ENCODE measurements at places on chromosomes 13 and 19.
A peak's percentile ranks its signal among the peaks of the same experiment; 100 is the strongest.

DNA sequence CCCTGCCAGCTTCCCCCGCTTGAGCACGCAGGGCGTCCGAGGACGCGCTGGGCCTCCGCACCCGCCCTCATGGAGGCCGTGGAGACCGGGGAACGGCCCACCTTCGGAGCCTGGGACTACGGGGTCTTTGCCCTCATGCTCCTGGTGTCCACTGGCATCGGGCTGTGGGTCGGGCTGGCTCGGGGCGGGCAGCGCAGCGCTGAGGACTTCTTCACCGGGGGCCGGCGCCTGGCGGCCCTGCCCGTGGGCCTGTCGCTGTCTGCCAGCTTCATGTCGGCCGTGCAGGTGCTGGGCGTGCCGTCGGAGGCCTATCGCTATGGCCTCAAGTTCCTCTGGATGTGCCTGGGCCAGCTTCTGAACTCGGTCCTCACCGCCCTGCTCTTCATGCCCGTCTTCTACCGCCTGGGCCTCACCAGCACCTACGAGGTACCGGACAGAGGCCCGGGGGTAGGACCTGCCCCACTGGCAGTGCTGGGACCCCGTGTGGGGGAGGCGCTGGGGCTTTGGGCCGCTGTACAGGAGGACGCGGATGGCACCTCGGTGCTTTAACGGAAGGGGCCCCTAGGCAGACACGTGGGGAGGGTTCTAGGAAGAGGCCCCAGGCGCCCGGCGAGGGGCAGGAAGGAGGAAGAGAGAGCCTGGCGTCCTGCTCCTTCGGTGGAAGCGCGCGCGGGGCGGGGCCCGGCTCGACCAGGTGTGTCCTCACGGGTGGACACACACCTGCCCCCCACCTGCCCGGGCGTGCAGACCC is 681 bp downstream of the SLC5A5 start:
- H3K27me3 ChIP-seq = no peaks in the 10 kb centered on the region
- peak overlapping the region; percentile 92 for H3K4me3 ChIP-seq
- H3K4me1 ChIP-seq = peaks cover 5% of the 10 kb centered on the region
- no peak for DNase-seq
- H3K27ac ChIP-seq = peak overlapping the region; percentile 4

DNA sequence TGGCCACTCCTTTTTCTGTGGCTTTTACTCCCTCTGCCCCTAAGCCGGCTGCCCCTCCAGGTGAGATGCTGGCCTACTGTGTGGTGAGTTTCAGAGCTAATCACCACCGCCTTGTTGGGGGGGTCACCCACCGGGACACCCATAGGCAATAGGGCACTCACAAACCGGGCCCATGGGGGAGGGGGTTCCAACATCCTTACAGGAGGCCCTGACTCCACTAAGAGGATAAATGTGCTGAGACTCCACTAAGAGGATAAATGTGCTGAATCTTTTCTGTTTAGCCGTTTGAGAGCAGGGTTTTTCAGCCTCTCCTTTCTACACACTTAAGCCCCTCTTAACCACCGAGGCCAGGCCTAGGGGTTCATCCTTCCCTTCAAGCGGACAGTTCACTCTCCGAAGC is 73.7 kb downstream of the SLC15A1 start:
- peaks cover 21% of the 10 kb centered on the region for H3K27me3 ChIP-seq
- DNase-seq = no peak
- H3K27ac ChIP-seq = no peak overlapping the region
- H3K4me1 ChIP-seq = no peaks in the 10 kb centered on the region

- H3K36me3 ChIP-seq = peaks cover 7% of the 10 kb centered on the region
- peaks cover 34% of the 10 kb centered on the region for H3K27me3 ChIP-seq
- no peak overlapping the region for H3K27ac ChIP-seq
- H3K4me3 ChIP-seq = no peak overlapping the region
- H3K4me1 ChIP-seq = no peaks in the 10 kb centered on the region
- DNase-seq = no peak
These were observed 45.6 kb downstream of the LHFPL6 start for GRCh38 chr13:39557285-39557955.

DNA sequence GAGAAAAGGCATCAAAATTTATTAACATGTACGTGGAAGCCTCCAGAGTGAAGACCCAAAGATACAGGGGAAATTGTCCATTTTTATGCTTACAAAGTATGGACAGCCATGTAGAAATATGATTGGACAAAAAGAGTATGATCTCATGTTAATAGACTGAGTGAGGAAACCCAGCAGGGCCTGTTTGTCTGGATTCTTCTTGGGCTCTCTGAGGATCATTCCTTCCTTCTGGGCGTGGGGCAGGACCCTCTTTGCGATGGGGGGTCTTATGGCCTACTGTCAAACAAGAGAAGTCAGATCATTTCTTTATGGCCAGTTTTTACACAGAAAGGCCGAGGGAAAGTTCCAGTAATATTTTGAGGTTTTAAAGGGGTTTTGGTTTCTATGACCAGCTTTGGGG is 110.8 kb downstream of the ESD start:
- no peak overlapping the region for H3K27ac ChIP-seq
- no peak for DNase-seq
- no peak overlapping the region for H3K4me3 ChIP-seq
- H3K4me1 ChIP-seq = peaks cover 13% of the 10 kb centered on the region
- H3K36me3 ChIP-seq = no peaks in the 10 kb centered on the region

GRCh38 chr13:113627136-113627535 is 30.9 kb downstream of the ATP4B start:
- no peak overlapping the region for H3K27ac ChIP-seq
- peaks cover 8% of the 10 kb centered on the region for H3K4me1 ChIP-seq
- H3K4me3 ChIP-seq = peak overlapping the region; percentile 28
- H3K27me3 ChIP-seq = no peaks in the 10 kb centered on the region
- peaks cover 12% of the 10 kb centered on the region for H3K36me3 ChIP-seq

DNA sequence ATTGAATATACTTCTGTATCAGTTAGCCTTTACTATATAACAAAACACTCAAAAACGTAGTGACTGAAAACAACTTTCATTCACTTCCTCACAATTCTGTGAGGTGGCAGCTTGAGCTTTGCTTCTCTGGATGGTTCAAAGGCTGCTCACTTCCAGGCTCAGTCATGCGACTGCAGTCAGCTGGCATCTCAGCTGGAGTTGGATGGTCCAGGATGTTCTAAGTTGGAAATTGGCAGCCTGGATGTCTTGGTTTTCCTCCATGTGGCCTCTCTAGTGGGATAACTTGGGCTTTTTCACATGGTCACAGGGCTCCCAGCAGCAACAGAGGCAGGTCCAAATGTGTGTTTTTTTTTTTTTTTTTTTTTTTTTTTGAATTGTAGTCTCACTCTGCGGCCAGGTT is 204.4 kb downstream of the LACC1 start:
- peaks cover 6% of the 10 kb centered on the region for H3K4me1 ChIP-seq
- peaks cover 9% of the 10 kb centered on the region for H3K36me3 ChIP-seq
- peaks cover 24% of the 10 kb centered on the region for H3K27me3 ChIP-seq
- no peak for DNase-seq
- no peak overlapping the region for H3K4me3 ChIP-seq
- no peak overlapping the region for H3K27ac ChIP-seq

DNA sequence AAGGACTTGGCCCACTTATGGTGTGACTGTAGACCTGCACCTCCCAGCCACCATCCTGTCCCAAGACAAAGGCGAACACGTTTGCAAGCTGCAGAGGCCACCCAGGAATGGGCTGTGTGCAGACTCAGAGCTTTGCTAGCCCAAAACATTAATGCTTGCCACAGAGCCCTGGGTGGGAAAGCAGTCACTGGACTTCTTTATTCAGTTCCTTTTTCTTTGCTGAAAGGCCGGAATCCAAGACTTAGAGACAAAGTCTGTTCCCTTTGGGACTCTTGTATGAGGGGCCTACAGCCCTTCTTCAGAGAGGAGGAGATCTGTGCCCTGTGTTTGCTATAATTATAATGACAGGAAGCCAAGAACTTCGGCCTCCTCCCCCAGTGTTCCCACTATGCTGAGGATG is 167.8 kb downstream of the DLEU7 start:
- no peak overlapping the region for H3K4me3 ChIP-seq
- no peak for DNase-seq
- H3K36me3 ChIP-seq = peaks cover 2% of the 10 kb centered on the region

DNA sequence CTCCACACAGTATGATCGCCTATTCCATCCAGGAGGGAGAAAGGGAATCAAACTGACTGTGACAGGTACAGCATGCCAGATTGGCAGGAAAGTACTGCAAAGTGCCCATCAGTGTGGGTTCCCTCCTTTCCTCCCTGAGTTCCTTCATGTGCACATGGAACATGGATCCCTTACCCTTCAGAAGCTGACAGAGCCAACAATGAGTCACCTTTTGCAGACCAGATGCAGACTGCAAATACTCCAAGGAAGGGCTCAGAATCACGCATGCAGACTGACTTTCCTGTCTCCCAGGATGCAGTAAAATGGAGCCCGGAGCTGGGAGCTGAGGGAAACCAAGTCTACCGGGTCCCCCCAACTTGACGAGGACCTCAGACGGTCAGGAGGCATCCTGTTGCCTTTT is 41.8 kb downstream of the SACS start:
- H3K27me3 ChIP-seq = peaks cover 8% of the 10 kb centered on the region
- H3K36me3 ChIP-seq = no peaks in the 10 kb centered on the region
- no peak overlapping the region for H3K27ac ChIP-seq
- H3K4me1 ChIP-seq = peaks cover 4% of the 10 kb centered on the region

- H3K27ac ChIP-seq = no peak overlapping the region
- DNase-seq = no peak
- no peaks in the 10 kb centered on the region for H3K27me3 ChIP-seq
- H3K4me1 ChIP-seq = peaks cover 12% of the 10 kb centered on the region
- H3K4me3 ChIP-seq = no peak overlapping the region
These were observed 162.5 kb downstream of the LMO7 start for GRCh38 chr13:75798353-75799255.

- no peak overlapping the region for H3K27ac ChIP-seq
- H3K36me3 ChIP-seq = peaks cover 2% of the 10 kb centered on the region
- H3K27me3 ChIP-seq = peaks cover 61% of the 10 kb centered on the region
- no peak overlapping the region for H3K4me3 ChIP-seq
- DNase-seq = no peak
These were observed 309 bp upstream of the SLITRK1 start for GRCh38 chr13:83882606-83882959.

GRCh38 chr19:38765214-38765613 is 8.1 kb downstream of the LGALS7 start:
- H3K27me3 ChIP-seq = no peaks in the 10 kb centered on the region
- H3K27ac ChIP-seq = no peak overlapping the region
- no peaks in the 10 kb centered on the region for H3K36me3 ChIP-seq
- DNase-seq = no peak
- H3K4me1 ChIP-seq = peaks cover 13% of the 10 kb centered on the region

DNA sequence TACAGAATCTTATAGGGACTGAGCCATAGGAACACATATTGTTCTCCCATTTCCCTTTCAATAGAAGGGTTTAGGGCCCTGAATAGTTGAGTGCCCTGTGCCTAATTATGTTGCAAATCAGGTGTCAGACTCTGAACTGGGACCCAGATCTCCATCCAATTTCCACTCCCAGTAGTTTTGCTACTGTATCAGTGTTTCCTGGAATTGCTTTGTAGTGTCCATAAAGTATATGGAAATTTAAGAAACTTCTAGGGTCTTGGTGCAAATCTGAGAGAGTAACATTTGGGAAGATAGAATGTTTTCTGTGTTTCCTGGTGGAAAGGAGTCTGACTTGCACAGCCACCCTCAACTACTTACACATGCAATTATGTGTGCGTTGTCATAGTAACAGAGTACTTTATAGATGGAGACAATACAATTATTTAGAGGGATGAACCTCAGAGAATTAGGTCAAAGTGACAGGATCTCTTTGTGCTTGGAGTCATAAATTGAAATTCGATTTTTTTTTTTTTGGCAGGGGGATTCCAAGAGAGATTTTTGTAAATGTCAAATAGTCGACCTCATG is 646 bp upstream of the SLC10A2 start:
- H3K4me1 ChIP-seq = no peaks in the 10 kb centered on the region
- no peak overlapping the region for H3K4me3 ChIP-seq
- no peaks in the 10 kb centered on the region for H3K27me3 ChIP-seq
- no peak for DNase-seq

DNA sequence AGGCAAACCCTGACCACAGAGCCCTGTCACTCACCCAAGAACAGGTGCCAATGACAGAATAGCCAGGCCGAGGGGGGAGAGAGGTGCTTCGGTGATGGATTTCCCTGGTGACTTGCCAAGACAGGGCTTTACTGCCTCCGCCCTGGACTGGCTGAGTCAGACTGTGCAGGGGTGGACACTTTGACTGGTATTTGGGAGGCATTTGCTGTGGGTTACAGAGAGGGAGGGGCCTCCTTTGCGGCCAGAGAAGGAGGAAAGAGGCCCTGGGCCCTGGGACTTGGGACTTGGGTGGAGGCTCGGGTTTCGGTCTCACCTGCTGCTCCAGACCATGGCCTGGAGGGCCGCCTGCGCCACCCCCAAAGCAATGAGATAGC is 4.6 kb upstream of the EPS8L1 start:
- peaks cover 20% of the 10 kb centered on the region for H3K4me1 ChIP-seq
- peaks cover 24% of the 10 kb centered on the region for H3K27me3 ChIP-seq
- no peak overlapping the region for H3K27ac ChIP-seq
- peaks cover 2% of the 10 kb centered on the region for H3K36me3 ChIP-seq
- DNase-seq = no peak

- H3K4me3 ChIP-seq = no peak overlapping the region
- DNase-seq = no peak
- H3K36me3 ChIP-seq = no peaks in the 10 kb centered on the region
- peaks cover 2% of the 10 kb centered on the region for H3K4me1 ChIP-seq
These were observed 39.8 kb downstream of the GPR180 start for GRCh38 chr13:94641409-94641941.
